CD8-positive, alpha-beta memory T cell (primary cell): ENCODE measurements at places on chromosomes 1 and 21. TPM values are rescaled to one million over a fixed set of nuclear protein-coding genes. Genes with fewer than 3 reads are reported as not detected.
A peak's percentile ranks its signal among the peaks of the same experiment; 100 is the strongest.

TSPAN2 gene
- 1.3 TPM for total RNA-seq

FAM151A gene
- not detected for total RNA-seq

LCE3E gene
- not detected for total RNA-seq

OR2M3 gene
- not detected for total RNA-seq

S100A3 gene
- total RNA-seq, result not detected

PIGM gene
- 6.5 TPM for total RNA-seq

GAS5 gene
- total RNA-seq, result 1,056 TPM

GRCh38 chr1:94679332-94680038 is 137.9 kb upstream of the F3 start:
- DNase-seq, result no peak

DNA sequence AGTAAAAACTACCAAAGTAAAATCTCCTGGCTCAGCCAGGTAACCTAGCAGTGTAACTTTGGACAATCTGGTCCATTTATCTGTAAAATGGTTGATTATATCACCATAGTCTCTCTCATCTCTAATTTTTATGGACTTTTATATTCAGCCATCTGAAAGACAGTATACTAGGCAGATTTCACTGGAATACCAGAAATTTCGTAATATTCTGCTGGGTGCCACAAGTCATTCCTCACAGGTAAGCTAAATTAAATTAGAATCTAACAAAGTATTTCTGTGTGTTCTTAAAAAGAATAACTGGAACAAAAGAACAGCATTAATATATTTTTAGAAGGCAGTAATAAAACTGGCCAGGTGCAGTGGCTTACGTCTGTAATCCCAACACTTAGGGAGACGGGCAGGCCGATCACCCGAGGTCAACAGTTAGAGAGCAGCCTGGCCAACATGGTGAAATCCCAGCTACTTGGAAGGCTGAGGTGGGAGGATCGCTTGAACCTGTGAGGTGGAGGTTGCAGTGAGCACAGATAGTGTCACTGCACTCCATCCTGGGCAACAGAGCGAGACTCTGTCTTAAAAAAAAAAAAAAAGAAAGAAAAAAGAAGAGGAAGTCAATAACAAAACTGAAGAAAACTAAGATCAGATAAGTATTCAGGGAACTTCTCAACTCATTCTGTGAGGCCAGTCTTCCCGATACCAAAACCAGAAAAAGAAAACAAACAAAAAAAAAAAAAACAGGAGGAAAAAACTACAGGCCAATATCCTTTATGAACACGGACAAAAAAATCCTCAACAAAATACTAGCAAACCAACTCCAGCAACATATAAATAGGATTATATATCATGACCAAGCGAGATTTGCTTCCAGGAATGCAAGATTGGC is 35.9 kb downstream of the PIK3R3 start:
- DNase-seq, result no peak

DNA sequence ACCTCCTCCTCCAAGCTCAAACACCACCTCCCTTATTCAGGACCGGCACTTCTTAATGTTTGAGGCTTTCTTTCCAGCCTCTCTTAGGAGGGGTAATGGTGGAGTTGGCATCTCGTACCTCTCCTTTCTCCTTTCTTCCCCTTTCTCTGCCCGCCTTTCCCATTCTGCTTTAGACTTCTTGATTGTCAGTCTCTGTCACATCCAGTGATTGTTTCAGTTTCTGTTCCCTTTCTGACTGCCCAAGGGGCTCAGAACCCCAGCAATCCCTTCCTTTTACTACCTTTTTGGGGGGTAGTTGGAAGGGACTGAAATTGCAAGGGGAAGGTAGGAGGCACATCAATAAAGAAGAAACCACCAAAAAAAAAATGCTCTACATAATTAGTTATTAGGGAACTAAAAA is 5.6 kb downstream of the ELK4 start:
- DNase-seq, result no peak

- peak; percentile 50 for DNase-seq
Measured at GRCh38 chr1:92486251-92487077, at the start of gene GFI1. TSS of gene GFI1 (minus strand) at chr1:92486925. CDS start at chr1:92483487, 3,438 bp downstream.

DNA sequence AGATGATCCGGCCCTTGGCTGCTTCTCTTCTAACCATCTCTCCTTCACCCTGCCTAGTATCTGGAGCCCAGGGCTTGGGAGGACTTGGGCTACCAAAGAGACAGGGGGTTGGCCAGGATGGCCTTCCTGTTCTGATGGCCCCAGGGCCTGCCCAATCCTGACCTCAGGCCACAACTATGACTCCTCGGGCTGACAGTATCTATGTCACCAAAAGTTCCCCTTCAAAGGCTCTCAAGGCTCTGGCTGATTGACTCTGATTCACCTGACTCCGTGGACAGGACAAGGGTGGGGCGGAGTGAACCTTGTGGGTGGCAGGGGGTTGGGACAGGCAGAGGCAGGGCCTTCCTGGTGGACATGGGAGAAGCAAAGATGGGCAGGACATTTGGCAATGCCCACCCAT is 12.7 kb downstream of the MEF2D start:
- no peak for DNase-seq

- DNase-seq, result no peak
Measured at GRCh38 chr1:8360493-8361197, 42.7 kb downstream of the SLC45A1 start.

GRCh38 chr1:247281001-247281574 is 25.2 kb downstream of the VN1R5 start:
- DNase-seq, result no peak

GRCh38 chr1:43518935-43519686 is 11.6 kb upstream of the PTPRF start:
- DNase-seq, result no peak

GRCh38 chr1:181482521-181483284 is 614 bp upstream of the CACNA1E start:
- no peak for DNase-seq

GRCh38 chr1:52738148-52738547 is 11.9 kb downstream of the ZYG11B start:
- no peak for DNase-seq

GRCh38 chr1:212284744-212285684 is at the start of gene PPP2R5A:
TSS of gene PPP2R5A (plus strand) at chr1:212285410. CDS start at chr1:212286111, 701 bp downstream.
- DNase-seq, result peak; percentile 99

GRCh38 chr1:32983020-32983419 is 18.4 kb upstream of the RNF19B start:
- DNase-seq, result no peak

- DNase-seq, result no peak
Measured at GRCh38 chr1:24022581-24023361, 42.6 kb upstream of the SRSF10 start.
